ENCODE measurements at places on chromosomes 13 and 19. TPM values are rescaled to one million over a fixed set of nuclear protein-coding genes. Genes with fewer than 3 reads are reported as not detected.

- no peak overlapping the region for H3K4me3 ChIP-seq
- H3K27ac ChIP-seq: no peak overlapping the region
Measured at GRCh38 chr19:34308381-34309367, 54.3 kb downstream of the GARRE1 start.

- no peaks in the 10 kb centered on the region for H3K27me3 ChIP-seq
- no peak overlapping the region for H3K27ac ChIP-seq
- no peak overlapping the region for H3K4me3 ChIP-seq
- no peak for DNase-seq
- H3K36me3 ChIP-seq: no peaks in the 10 kb centered on the region
Measured at GRCh38 chr13:111327730-111328573, 7.5 kb downstream of the TEX29 start.

DNA sequence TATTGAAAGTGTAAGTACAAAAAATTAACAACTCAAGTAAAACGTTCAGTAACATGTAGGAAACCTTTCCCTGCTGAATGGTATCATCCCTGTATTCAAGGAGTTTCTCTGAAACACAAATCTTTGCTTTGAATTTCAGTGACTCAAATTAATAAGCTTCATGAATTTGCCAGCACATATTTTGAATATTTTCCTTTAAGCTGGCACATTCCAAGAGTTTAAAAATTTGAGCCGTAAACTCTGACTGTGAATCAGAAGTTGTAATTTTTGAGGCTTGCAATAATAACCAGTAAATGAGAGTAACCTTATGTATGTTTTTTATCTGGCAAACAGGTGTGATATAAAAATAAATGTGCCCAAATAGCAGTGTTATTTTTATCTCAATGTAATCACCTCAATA, 1722.6 kb upstream of the PRR20A start:
- no peaks in the 10 kb centered on the region for H3K4me1 ChIP-seq
- H3K36me3 ChIP-seq: no peaks in the 10 kb centered on the region

The WDR88 gene
- total RNA-seq: not detected

The HNRNPL gene
- total RNA-seq: 647 TPM

The SLC7A10 gene
- total RNA-seq: 0.17 TPM

DNA sequence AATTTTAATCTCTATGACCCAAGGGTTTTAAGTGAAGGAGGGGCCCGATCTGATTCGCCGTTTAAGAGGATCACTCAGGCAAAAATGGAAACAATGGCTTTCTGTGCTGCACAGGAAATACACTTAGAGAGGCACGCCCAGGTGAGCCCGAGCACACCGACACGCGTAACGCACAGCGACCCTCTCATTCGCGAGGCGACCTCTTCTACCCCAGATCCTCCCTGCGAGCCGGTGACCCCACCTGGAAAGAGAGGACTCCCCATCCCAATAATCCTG, 216 bp downstream of the SH2D3A start:
- no peaks in the 10 kb centered on the region for H3K27me3 ChIP-seq
- peak overlapping the region; percentile 52 for H3K4me3 ChIP-seq
- no peak overlapping the region for H3K27ac ChIP-seq
- H3K36me3 ChIP-seq: no peaks in the 10 kb centered on the region

DNA sequence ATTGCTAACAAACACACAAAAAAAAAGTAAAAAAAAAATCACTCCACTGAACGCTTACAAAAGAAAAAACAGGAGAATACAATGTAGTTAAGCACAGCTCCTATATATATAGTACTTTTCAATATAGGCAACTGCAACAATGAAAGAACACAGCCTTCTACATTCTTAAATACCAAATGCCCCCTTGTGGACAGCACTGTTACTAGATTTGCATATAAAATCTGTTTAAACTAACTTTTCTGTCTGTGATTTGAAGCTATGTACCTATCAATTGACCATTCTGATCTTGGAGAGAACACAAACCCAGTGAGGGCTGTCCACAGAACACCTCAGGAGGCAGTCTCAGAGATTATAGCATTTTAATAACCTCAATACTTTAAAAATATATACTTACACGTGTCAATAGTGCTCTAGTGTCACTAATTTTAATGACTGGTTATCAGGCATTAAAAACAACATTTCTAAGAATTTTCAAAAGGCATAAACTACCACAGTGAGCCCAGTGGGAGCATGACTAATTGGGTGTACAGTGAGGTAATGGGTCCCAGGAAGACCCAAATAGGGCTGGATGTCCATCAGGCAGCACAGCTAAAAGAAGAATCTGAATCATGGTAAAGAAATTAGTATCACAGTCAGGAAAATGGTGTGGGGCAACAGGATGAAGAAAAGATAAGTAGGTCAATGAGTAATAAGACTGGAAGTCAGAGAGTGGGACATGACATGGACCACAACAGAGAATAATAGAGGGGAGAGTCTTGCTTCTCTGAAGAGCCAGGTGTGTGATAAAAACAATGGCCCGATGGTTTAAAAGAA, 22.2 kb downstream of the CCDC169 start:
- no peaks in the 10 kb centered on the region for H3K36me3 ChIP-seq
- no peaks in the 10 kb centered on the region for H3K4me1 ChIP-seq
- no peak overlapping the region for H3K27ac ChIP-seq
- DNase-seq: peak; percentile 79
- no peaks in the 10 kb centered on the region for H3K27me3 ChIP-seq

The IZUMO2 gene
- total RNA-seq: not detected

GRCh38 chr13:89628567-89628966, 1718.9 kb upstream of the MIR17HG start:
- no peak overlapping the region for H3K27ac ChIP-seq
- no peak for DNase-seq
- H3K4me3 ChIP-seq: no peak overlapping the region
- H3K4me1 ChIP-seq: no peaks in the 10 kb centered on the region

The CYP2A6 gene
- total RNA-seq: not detected

The NCAN gene
- total RNA-seq: not detected

The ELSPBP1 gene
- 0.47 TPM for total RNA-seq

The PINLYP gene
- total RNA-seq: 15.6 TPM

GRCh38 chr13:109332506-109333499, 453.6 kb downstream of the IRS2 start:
- H3K27me3 ChIP-seq: no peaks in the 10 kb centered on the region
- no peak overlapping the region for H3K27ac ChIP-seq
- H3K36me3 ChIP-seq: no peaks in the 10 kb centered on the region
- DNase-seq: no peak
- H3K4me3 ChIP-seq: no peak overlapping the region

- H3K4me1 ChIP-seq: no peaks in the 10 kb centered on the region
- H3K36me3 ChIP-seq: no peaks in the 10 kb centered on the region
- H3K27ac ChIP-seq: no peak overlapping the region
- no peak overlapping the region for H3K4me3 ChIP-seq
Measured at GRCh38 chr13:50679321-50679720, 164.2 kb downstream of the DLEU7 start.

- H3K4me1 ChIP-seq: peaks cover 16% of the 10 kb centered on the region
- H3K27me3 ChIP-seq: no peaks in the 10 kb centered on the region
- peak overlapping the region; percentile 43 for H3K4me3 ChIP-seq
Measured at GRCh38 chr19:58562122-58563033, 4.0 kb upstream of the UBE2M start.

The KLF1 gene
- 0.57 TPM for total RNA-seq

DNA sequence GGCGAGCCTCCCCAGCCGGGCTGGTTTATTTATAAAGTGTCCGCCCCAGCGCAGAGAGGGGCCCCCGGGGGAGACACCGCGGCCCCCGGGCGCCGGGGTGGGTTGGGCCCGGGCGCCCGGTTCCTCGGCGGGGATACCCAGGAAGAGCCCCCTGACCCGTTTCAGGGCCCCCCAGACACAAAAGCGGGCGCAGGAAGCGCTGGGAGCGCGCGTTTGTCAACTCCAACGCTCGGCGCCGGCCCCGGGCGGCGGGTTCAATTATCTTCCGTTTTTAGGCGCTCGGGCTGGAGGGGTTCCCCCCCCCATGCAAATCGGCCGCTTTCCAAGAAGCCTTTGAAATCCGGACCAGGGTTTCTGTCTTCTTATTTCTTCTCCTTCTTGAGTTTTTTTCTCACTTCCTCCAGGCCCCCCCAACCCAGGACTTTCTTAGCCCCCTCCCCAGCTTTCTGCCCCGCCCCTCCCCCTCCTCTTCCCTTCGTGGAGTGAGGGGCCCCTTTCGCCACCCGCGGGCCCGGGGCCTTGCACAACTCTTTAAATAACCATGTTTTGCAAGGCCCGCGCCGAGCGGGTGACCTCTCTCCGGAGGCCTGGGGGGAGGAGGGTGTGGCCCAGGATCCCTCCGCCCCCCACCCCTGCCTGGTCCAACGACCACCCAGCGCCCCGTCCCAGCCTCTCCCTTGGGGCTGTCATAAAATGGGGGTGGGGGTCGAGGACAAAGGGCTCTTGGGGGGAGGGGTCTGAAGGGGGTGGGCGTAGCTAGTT, 935 bp downstream of the ARID3A start:
- DNase-seq: peak; percentile 59
- H3K27ac ChIP-seq: peak overlapping the region; percentile 92
- peak overlapping the region; percentile 97 for H3K4me3 ChIP-seq

The SYT5 gene
- total RNA-seq: not detected

All from A673 (cell line).